ENCODE measurements at places on chromosomes 11 and 22. TPM values are rescaled to one million over a fixed set of nuclear protein-coding genes. Genes with fewer than 3 reads are reported as not detected.

GRCh38 chr22:46984751-46985506 lies 222.5 kb downstream of the TBC1D22A start:
- DNase-seq, result no peak

- no peak for DNase-seq
Measured at GRCh38 chr11:9651481-9651880, 12.4 kb upstream of the SWAP70 start.

GRCh38 chr22:50683994-50684371 lies 11.4 kb downstream of the SHANK3 start:
- DNase-seq, result no peak

The TSPAN4 gene
- 76.0 TPM for polyA plus RNA-seq

DNA sequence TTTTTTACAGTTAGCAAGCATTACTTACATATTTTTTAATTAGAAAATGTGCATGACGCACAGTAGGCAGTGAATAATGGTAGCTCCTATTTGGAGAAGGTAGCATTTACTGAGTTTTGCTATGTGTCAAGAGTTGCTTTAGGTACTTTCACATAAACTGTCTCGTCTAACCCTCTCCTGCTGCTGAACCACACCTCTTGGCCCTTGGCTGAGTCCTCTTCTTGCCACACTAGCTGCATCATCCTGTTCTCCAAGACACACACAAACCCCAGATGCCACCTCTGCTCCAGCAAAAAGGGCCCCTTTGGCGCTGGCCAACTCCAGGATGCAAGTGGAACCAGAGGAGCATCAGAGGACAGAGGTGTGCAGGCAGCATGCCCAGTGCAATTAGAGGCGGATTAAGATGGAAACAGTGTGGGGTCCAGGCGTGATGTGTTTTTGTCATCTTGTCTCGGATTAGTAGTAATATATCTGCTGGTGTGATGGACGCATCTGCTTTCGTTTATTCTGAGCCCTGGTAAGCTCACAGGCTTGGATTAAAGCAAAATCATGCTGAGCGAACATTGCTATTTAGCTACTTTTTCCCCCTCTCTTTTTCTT lies 367.0 kb upstream of the CADM1 start:
- no peak for DNase-seq

DNA sequence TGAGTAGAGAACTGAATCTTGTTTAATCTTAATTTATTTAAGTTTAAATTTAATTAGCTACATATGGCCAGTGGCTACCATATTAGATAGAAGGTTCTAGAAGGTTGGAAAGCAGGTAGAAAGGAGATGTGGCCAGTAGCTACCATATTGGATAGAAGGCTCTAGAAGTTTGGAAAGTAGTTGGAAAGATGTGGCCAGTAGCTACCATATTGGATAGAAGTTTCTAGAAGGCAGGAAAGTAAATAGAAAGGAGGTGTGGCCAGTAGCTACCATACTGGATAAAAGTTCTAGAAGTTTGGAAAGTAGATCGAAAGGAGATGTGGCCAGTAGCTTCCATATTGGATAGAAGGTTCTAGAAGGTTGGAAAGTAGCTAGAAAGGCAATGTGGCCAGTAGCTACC lies 2.2 kb downstream of the CRYBA4 start:
- DNase-seq, result no peak

The AIFM3 gene
- 1.1 TPM for polyA plus RNA-seq

Data from renal pelvis (tissue), 12 donors.